ENCODE measurements at places on chromosomes 1 and 21.

DNA sequence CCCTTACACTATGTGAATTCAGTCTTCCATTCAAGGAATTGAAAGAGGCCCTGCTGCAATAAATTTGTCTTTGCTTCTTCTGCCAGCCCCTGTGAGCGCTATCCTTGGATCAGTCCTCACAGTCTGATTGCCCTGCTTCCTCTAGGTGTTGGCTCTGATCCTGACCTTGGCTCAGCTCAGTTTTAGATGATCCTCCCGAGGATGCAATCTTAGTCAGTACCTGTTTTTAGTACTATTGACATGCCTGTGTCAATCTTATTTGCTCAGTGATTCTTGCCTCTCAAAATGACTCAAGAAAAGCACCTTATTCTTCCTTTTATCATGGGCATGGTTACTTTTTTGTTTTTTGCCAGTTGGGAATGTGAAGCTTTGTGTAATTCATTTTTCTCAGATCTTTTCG, 101.4 kb upstream of the KCNK1 start:
- no peak for DNase-seq

DNA sequence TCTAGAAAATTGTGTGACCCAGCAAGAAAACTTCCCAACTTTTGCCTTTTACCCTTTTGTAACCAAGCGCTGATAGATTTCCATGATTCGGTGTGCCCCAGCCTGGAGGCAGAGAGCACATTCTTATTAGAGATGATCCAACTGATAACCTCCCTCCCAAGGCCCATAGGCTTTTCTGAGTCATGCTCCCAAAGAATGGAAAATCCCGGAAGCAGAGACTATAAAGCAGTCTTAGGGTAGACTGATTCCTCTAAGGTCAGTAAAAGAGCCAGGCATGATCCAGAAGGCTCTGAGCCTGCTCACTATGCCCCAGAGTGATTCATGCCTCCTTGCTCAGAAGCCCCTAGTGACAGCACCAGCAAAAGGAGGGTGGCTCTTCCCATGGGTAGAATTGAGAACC, 4.3 kb downstream of the CAMK1G start:
- DNase-seq = no peak

DNA sequence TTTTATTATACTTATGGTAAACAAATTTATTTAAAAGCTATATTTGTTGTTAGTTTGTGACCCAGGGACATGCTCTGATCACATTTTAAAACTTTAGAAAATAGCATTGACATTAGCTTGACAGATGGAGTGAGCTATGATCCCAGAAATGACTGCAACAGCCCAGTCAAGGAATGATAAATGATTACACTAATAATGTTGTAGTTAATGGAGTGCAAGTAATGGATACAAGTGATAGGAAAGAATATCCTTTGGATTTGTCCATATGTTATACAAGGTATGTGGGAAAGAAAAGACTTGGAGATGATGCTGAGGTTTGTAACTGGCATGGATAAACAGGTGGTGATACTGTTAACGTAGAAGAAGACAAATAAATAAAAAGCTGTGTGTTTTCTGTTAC, 1908.7 kb downstream of the MRPL39 start:
- no peak for DNase-seq

- DNase-seq = no peak
Measured at GRCh38 chr1:51829058-51829457, 49.5 kb downstream of the NRDC start.

DNA sequence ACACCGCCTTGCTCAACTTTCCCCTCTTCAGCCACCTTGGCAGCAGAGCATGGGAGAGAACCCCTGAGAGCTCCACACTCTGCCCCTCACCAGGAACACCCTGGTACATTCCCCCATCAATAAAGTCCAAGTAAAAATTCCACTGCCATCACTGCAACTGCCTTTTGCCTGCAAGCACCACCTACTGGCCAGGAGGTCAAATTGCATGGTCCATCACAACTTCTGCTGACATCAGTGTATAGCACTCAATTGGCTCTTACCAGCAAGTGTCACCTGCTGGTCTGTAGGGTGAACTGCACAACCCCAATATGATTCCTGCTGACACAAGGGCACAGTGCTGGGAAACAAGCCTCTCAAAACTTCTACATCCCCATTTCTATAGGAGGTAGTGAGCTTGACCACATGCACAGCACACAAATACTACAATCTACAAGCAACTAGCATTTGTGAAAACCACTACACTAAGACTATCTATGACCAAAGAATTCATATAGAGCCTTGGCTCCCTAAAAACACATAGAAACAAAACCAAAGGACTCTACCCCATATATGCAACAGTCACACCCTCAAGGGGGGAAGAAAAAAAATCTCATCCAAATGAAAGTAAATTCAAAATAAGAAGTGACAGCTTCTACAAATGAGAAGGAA, 69.2 kb downstream of the FASLG start:
- no peak for DNase-seq
